ENCODE measurements at places on chromosomes 6 and 20.

DNA sequence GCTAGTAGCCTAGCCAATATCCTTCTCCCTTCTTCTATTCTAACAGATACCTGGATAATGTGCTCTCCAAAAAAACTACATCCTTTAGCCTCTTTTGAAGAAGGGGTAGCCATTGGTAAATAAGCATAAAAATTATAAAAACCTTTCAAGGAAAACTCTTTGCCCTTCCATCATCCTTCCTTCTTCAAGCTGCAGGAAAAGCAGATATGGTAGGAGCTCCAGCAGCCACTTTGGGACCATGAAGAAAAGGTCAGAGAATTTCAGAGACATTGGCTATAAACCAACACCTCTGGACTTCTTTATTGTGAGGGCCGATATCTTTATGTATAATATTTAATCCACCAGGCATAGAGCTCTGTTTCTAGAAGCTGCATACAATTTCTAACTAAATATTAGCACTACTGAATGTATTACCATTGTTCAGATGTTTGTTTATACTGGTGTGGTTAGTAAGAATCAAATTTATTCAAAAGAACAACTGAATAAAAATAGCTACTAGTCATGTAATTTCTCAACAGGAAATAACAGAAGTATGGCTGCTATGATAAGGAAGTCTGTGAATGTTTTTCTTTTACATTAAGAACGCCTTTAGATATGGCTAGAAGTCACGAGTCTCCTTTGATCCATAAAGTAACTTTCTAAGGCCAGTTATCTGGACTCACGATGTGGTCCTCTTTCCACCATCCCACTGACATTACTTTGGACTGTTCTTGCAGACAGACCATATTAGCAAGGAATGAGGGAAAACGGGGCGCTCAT, 32.2 kb downstream of the MYLK4 start:
- no peak for DNase-seq

- no peak for DNase-seq
Measured at GRCh38 chr6:7313505-7314165, 636 bp upstream of the SSR1 start.

GRCh38 chr6:20866036-20866435, 331.8 kb downstream of the CDKAL1 start:
- DNase-seq = no peak

DNA sequence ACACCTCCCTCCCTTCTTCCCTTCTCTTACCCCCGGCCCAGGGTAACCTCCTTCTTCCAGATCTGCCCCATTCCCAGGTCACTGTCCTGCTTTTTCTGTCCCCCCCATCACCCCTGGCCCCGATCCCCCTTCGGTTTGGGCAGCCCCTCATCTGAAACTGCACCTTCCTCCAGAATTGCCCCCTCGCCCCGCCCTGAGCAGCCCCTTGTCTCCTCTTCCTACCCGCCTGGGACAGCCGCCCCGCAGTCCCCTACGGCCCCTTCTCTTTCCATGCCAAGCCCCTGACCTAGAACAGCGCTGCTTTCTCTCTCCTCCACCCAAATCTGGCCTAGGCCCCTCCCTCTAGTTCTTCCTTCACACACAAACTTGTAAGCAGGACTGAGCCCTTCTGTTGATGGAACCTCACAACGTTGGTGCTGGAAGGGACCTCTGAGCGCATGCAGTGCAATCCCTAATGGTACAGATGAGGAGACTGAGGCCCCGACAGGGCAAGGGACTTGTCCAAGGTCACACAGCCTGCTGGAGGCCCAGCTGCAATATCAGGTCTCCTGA, 630 bp downstream of the PPP2R5D start:
- no peak for DNase-seq

- no peak for DNase-seq
Measured at GRCh38 chr6:1463751-1464426, 74.5 kb downstream of the FOXF2 start.

GRCh38 chr6:148878683-148879082, 131.9 kb downstream of the UST start:
- DNase-seq = no peak

DNA sequence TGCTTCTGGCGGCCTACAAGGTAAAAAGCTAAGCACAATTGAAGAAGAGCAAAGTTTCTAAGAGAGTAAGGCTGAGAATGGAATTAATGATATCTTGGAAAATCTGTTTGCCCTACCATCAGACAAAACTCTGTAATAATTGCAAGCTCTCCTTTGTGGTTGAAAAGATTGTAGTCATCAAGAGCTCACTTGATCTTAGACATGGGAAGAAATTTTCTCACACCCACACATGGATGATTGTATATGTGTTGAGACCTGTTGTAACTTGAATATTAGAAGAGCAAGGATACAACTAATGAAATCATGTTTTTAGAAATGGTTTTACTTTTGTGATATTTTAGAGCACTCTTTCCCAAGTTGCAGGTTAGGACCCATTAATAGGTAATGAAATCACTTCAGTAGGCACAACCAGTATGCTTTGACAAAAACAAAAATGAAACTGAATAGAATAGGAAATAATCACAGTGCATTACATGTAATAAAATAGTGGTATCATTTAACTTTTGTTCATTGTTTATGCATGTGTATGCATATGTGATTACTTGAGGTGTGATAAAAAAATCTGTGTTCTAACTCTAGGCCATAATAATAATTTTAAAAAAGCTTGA, 14.0 kb downstream of the DCBLD1 start:
- no peak for DNase-seq

DNA sequence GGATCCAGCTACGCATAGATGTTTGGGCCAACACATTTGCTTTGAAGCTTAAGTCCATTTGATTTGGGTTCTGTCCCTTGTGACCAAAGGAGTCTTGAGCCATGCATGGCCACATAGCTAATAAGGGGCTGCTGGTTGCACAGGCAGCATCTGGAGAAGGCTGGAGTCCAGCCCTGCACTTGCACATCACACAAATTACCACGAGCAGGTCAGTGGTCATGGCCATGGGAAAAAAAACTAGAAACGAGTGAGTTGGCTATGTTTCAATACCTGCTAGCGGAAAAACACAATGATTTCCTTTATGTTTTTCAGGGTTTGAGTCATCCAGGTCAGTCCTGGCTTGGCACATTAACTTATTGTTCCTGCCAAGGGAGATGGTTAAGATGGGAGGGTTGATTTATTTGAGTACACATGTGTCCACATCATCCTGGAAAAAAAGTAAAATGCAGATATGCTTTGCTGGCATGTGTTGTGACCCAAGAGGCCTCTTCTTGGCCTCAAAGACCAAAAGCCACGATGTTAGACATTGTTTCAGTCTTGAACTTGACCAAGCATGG, 5.6 kb upstream of the STX16 start:
- no peak for DNase-seq

DNA sequence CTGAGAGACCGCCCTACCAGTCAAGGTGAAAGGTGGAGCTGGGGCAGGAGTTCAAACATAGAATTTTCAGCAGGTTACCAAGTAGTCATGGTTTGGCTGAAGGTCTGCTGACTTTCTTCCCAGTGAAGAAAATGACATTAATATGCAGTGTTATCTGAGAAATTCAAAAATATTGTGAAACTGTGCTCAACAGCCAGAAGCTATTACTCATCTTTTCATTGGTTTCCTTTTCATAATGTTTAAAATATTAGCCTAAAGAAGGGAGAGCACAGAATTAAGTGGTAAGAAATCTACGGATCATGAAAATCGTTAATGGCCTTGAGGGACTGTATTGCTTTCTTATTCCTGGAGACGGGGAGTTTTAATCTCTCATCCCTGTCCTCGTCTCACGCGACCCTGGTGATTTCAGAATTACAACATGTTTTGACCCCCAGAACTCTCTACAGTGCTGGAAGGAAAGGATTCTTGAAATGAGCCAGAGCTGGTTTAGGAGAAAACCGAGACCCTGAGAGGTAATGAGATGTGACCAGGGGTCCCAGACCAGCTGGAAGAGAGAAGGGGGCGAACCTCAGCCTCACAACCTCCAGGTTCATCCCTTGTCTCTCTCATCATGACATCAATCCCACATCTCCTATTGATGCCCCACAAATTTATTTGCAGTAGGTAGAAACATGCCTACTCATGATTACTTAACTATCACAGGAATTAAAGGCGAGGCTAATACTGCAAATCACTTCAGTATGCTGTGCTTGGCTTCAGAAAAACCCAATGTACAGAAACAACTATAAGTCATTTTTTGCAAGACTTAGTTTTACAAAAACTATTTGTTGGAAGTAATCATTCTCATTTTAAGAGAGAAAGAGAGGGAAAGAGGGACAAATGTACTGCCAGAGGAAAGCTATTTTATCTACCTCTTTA, 209.5 kb downstream of the FNDC1 start:
- no peak for DNase-seq
